ENCODE measurements at places on chromosomes 7 and 10.

- DNase-seq: no peak
Observed at GRCh38 chr10:32538256-32538655, 92.3 kb downstream of the CCDC7 start.

DNA sequence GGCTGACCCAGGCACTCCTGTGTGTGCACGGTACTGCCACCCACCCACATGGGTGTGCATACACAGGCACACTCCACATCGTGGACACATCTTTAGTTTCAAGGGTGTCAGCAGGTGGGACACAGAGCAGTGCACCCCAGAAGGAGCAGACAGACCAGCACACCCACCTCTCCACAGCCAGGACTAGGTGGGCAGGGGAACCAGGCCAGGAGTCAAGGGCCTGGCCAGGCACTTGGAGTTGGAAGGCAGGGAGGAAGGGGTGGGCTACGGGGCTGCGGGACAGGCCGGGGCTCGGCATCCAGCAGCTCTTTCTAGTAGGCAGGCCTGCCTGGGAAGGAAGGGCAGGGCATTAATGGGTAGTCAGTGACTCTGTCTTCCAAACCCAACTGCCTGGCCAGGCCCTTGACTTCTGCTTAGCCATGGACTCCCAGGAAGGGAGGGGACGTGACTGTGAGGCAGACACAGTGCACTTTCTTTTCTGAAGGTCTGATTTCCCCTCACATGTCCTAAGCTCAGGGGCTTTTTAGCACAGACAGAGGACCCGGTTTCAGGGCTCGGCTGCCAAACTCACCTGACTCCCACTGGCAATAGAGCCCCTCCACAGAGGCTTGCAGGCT lies 14.6 kb downstream of the RASGEF1A start:
- no peak for DNase-seq

- no peak for DNase-seq
Observed at GRCh38 chr7:96016735-96017134, 244.4 kb downstream of the DYNC1I1 start.

- DNase-seq: no peak
Observed at GRCh38 chr10:3924344-3924743, 139.3 kb upstream of the KLF6 start.

- no peak for DNase-seq
Observed at GRCh38 chr7:143846692-143847091, 55.3 kb downstream of the TCAF1 start.

- no peak for DNase-seq
Observed at GRCh38 chr7:17195576-17195975, 102.9 kb upstream of the AHR start.

DNA sequence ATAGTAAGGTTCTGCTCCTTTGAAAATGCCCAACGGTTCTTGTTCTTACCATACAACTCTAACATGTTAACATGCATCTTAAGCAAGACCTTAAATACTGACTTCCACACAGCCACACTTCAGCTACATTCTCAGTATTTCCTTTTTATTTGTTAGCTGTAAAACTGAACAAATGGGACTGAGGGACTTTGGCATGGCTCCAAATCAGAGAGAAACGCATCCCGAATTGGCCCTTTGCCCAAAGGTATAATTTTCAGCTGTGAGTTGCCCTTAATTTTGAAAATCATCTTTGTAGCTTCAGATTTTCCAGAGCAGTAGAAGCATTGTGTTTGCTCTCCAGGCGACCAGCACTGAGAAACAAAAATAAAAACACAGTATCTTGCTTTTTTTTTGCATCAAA lies 56.4 kb downstream of the NEUROD6 start:
- no peak for DNase-seq

GRCh38 chr7:37354656-37355131 lies 94.0 kb downstream of the ELMO1 start:
- no peak for DNase-seq

- DNase-seq: no peak
Observed at GRCh38 chr7:84484502-84485079, 290.0 kb upstream of the SEMA3A start.

GRCh38 chr7:138303230-138304070 lies 156.6 kb upstream of the TRIM24 start:
- DNase-seq: no peak

GRCh38 chr7:151426904-151427704 lies 12.8 kb downstream of the CRYGN start:
- DNase-seq: no peak

GRCh38 chr7:113730309-113730955 lies 188.4 kb downstream of the PPP1R3A start:
- DNase-seq: no peak

DNA sequence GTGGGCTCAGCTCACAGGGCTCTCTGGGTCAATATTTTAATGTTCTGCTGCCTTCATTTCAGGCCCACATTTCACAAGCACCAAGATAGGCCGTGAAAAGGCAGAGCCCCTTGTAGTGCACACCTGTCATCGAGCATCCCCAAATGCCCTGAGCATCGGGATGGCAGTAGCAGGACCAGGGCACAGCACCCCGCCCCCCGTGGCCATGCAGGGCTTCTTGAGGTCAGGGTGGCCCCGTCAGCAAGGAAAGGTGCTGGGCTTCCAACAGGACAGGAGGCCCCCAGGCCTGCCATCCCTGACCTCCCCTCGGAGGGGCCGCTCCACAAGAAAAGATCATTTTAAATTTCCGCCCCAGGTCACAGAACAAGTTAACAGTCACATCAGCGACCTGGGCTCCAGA lies 2.9 kb upstream of the CNPY1 start:
- DNase-seq: no peak

GRCh38 chr7:73967832-73968290 lies 60.1 kb upstream of the ELN start:
- DNase-seq: no peak

DNA sequence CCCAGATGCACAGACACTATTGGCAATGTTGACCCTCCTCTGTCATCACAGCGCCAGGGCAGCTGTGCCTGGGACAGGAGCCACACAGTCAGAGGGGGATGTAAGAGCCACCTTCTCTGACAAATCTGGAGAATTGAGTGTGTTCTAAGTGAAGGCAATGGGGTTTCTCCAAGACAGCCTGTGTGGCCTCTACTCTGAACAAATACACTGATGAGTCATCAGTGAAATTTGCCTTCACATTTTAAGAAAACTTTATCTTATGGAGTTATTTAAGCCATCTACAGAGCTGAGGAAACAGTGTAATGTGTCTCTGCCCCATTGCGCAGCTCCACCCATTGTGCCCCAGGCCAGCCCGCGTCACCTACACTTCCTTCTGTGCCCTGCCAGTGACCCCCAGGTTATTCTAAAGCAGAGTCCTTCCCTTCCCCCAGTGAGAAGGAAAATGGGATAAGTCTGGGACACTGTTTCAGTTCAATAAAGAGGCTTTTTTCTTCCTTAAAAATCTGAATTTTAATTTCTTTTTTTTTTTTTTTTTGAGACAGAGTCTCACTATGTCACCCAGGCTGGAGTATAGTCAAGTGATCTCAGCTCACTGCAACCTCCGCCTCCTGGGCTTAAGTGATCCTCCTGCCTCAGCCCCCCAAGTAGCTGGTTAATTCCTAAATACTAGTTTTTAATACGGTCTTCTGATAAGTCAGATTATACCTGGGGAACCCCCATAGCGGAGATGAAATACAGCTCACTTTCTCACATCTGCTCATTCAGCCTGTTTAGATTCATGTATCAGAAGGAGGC lies 21.8 kb downstream of the AKR1E2 start:
- DNase-seq: no peak

DNA sequence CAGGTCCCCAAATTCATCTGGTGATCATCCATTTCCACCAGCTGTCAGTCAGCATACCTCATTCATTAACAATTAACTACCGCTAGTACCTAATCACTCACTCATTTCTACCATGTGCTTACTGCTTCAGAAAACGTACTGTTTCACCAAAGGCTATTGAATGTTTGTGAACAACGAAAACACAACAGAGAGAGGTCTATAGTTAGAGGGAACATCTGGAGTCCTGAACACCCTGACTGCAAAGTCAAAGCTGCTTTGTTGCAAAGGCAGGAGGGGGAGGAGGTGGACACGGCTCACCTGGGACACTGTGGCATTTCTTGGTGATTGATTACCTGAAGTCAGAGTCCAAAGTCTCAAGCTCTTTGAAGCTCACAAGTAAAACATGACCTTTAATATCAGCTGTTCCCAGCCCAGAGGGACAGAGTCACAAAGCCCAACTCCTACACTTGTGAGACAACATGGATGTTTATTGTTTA lies 342.3 kb upstream of the ADARB2 start:
- no peak for DNase-seq

DNA sequence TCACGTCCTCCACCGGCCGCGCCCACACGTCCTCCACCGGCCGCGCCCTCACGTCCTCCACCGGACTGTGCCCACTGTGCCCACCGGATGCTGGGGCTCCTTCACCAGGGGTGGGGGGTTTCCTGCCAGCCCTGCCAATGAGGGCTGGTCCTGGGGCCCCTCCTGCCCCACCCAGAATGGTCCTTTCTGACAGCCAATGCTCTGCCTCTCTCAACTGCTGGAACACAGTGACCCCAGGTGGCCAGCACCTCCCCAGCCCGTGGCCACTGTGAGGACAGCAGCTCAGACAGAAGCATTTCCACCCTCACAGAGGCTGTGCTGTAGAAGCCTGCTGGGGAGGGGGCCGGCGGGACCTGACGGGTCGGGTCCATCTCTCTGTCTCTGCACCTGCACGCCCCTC lies 90.1 kb upstream of the DNAAF5 start:
- DNase-seq: peak; percentile 47

GRCh38 chr10:84156768-84157167 lies 16.8 kb upstream of the GPR15LG start:
- peak; percentile 72 for DNase-seq

- DNase-seq: no peak
Observed at GRCh38 chr10:63173468-63174232, 40.5 kb downstream of the NRBF2 start.

DNA sequence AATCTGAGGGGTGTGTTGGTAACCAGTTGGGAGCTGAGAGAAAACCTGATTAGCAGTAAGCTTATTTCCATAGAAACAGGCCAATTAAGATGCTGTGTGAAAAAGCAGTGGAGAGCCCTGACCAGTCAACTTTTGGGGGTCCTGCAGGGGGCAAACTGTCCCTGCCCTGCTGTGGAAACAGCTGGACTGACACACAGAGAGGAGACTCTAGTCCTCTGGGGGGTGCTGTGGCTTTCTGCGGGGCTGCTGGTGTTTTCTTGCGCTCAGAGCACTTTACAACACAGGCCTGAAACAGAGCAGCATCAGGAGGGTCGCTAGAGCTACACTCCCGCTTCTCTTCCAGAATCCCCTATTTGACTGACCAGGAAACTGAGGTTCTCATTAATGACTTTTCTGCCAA lies 546.9 kb upstream of the GALNT17 start:
- no peak for DNase-seq

GRCh38 chr7:22287412-22287811 lies 69.5 kb downstream of the RAPGEF5 start:
- no peak for DNase-seq

DNA sequence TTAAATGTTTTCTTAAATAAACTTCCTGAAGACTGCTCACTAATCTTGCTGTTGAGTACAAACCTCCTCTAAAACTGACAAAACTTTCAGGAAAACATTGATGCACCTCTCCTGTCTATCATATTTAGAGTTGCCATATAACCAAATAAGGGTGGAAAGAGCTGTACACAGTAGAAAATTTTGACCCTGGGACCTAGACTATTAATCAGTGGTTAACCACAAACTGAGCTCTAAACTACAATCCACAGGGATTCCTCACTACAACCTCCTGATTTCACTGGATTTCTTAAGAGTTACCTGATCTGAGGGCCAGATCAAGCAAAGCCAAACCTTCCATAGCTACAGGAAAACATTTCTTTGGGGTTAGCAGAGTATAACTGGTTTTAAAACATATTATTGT lies 39.9 kb upstream of the WNT16 start:
- no peak for DNase-seq

Data from CD4-positive, alpha-beta T cell treated with Interferon gamma for 1 hour (primary cell).